ENCODE measurements at places on chromosomes 4 and X.

GRCh38 chrX:1781766-1782165 lies 166.9 kb downstream of the ASMT start:
- no peak for DNase-seq

DNA sequence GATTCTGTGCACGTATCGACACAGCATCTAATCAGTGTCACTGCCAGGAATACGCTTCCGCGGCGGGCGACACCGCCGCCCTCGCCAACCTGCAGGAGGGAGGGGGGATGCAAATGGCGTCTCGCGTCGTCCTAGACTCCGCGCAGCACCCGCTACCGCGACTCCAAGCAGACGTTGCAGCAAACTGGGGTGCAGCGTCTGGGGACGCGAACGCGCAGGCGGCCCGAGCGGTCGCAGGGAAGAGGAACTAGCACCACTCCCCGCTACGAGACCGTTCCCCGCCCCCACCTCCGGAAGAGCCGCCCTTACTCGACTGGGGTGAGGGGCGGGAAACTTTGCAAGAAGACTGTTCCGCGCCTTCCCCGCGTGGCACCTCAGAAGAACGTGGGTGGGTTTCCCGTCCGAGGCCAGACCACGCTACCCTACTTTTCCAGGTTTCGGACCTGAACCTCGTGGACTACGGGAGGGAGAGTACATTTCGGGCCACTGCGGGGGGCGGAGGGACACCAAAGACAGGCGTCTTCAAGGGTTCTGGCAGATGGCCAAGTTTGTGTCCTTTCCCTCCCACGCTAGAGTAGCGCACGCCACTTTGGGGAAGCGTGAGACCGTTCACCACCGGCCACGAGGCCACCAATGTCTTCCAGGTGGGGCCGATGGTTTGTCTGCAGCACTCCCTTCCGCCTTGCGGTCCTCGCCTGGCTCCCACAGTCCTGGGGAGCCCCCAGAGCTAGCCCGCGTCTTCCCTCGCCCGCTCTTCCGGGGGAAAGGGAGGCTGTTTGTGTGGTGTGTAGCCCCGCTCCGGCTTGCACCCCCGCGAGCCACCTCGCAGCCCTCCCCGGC lies 78.0 kb upstream of the BCOR start:
- DNase-seq: no peak

DNA sequence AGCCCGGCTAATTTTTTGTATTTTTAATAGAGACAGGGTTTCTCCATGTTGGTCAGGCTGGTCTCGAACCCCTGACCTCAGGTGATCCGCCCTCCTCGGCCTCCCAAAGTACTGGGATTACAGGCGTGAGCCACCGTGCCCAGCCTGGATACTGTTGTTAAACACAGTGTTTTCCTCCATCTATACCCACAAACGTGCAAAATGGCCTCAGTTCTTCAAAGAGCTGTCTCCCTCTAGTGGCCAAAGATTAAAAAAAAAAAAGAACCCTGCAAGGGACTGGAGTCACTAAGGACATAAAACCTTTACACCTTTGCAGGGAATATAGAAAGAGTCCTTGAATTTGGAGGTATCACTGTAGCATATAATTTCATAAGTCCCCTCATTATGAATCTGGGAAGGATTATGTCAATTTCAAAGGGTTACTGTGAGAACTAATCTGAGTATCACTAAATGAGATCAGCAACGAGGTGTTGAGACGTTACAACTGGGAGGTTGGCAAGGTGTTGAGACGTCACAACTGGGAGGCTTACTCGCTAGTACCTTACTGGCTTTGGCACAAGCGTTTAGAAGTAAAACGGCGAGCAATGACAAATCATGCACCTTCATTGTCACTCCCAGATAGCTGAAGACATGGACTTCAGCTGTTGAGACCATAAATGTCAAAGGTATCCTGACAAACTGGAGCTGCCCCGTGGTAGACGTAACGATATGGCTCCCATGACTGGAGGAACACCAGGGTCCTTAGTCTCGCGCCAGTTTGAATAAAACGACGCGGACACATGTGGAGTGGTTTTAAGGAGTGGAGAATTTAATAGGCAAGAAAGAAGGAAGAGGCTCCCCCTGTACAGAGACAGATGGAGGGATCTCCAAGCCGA lies 33.4 kb upstream of the ENPP6 start:
- DNase-seq: peak; percentile 16

GRCh38 chr4:8095956-8096689 lies 62.5 kb downstream of the ABLIM2 start:
- DNase-seq: no peak

GRCh38 chrX:145003443-145003842 lies 243.9 kb upstream of the SPANXN1 start:
- no peak for DNase-seq

- no peak for DNase-seq
Measured at GRCh38 chrX:104921584-104922205, 298.8 kb downstream of the TEX13A start.

GRCh38 chrX:130296743-130297142 lies 28.0 kb upstream of the ZNF280C start:
- DNase-seq: no peak

DNA sequence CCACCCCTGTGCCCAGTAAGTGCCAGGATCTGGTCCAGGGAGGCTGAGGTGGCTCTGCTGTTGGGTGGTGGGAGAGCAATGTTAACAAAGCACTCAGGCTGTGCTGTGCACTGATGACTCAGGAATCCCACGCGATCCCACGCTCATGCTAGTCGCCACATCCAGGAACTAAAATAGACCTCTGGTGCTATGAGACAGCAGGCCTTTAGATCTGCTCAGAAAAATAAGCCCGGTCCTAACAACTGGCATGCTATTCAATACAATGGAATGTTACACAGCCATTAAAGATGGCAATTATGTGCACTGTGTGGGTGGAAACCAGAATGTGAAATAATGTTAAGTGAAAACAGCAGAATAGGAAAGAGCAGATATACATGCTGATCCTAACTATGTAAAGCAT lies 26.0 kb downstream of the ARL13A start:
- no peak for DNase-seq

DNA sequence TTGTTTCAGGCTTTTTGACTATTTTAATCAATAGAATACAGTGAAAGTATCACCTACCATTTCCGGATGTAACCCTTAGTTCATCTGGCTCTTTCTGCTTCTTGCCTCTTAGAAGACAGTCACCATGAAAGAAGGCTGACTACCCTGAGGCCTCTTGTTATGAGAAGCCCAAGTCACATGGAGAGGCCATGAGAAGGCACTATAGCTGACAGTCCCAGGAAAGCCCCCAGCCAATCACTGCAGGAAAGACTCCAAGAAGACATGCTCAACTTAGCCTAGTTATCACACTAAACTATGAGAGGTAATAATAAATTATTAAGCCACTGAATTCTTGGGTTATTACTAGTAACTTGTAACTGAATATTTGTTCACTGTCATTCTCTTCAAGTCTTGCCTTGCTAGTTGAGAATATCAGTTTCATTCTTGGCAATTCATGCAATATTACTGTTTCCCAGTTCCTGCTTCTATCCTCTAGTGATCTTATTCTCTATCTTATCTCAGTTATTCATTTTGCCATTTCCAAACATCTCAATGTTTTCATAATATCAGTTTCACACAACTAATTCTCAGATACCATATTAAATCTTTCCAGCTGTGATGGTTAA lies 57.1 kb upstream of the GUCY1A1 start:
- no peak for DNase-seq

- no peak for DNase-seq
Measured at GRCh38 chrX:44785652-44786051, 58.2 kb upstream of the DUSP21 start.

DNA sequence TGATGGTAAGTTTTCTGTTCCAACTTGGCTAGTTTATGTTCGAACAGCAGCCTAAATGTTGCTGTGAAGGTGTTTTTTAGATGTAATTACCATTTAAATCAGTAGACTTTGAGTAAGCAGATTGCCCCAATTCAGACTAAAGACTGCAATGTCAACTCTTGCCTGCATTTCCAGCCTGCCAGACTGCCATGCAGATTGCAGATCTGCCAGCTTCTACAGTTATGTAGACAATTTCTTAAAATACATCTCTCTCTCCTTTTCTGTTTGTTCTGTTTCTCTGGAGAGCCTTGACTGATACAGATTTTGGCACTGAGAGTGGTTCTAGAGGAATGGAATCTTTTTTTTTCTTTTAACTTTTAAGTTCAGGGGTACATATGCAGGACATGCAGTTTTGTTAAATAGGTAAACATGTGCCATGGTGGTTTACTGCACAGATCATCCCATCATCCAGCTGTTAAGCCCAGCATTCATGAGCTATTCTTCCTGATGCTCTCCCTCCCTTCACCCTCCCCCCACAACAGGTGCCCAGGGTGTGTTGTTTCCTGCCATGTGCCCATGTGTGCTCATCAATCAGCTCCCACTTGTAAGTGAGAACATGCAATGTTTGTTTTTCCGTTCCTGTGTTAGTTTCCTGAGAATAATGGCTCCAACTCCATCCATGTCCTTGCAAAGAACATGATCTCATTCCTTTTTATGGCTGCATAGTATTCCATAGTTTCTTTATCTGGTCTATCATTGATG lies 227.8 kb downstream of the CPE start:
- no peak for DNase-seq

- no peak for DNase-seq
Measured at GRCh38 chr4:10977534-10977933, 293.0 kb upstream of the CLNK start.

DNA sequence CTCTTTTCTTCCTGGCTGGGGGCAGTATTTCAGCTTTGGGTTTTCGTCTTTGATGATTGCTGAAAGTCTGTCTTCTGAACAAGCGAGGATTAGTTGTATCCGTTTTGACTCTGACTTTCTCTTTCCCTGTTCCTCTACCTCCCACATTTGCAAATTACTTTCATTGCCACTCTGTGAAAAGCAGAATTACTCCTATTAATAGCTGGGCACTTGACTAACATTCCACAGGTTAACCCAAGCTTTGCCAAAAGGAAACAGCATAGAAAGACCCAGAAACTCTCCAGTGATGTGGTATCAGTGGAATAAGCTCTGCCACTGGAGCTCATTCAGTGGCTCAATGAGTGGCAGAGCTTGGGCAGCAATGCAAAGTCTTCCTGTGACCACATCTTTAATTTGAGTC lies 238.9 kb downstream of the PALLD start:
- DNase-seq: no peak

GRCh38 chr4:124121461-124121971 lies 591.0 kb downstream of the ANKRD50 start:
- DNase-seq: no peak

- peak; percentile 0 for DNase-seq
Measured at GRCh38 chrX:48278958-48279357, 23.8 kb downstream of the SSX1 start.

- DNase-seq: no peak
Measured at GRCh38 chr4:5280828-5281227, 229.5 kb downstream of the STK32B start.

GRCh38 chr4:182492423-182492822 lies 249.2 kb downstream of the TENM3 start:
- DNase-seq: no peak

DNA sequence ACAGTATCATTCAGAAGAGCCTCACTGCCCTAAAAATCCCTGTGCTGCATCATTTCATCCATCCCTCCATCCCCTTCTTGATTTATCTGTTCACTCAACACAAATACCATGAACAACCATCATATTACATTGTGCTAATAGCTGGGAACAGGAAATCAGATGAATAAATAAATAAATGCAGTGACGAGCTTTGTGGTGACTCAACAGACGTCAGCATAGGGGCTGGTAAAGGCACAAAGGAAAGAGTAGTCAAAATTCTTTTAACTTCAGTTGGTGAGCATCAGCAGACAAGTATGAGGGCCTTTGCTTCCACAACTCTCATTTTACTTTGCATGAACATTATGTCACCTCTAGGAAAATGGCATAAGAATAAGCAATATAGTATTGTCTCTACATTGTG lies 65.5 kb downstream of the EDNRA start:
- no peak for DNase-seq

DNA sequence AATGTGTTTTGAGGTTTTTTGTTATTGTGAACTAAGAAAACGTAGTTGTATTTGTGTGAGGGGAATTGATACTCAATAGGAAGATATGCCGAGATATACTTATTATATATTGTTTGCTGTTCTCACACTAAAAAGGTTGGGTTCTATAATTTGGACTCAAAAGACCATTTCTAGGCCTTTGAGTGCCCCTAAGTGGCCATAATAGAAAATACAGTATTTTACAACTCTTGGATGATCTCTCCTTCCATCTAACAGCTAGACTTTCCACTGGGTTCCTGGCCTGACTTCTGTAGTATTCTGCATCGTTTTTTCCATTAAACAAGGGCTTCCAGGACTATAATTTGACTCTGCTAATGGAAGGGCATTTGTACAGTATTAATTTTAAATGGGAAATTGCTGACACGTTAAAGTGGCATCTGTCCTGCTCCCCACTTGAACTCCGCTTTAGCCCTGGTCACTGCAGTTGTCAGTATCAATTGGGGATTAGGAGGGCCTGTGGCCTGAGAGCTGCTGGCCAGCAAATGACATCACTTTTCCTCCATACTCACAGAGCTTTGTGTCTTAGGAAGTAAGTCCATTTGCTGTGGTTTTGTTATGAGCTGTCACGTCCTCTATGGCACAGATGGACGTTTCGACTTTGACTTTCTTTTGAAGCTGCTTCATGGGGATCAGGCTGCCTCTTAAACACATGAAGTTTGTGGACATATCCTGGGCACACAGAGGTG lies 176.9 kb downstream of the SLIT2 start:
- no peak for DNase-seq

DNA sequence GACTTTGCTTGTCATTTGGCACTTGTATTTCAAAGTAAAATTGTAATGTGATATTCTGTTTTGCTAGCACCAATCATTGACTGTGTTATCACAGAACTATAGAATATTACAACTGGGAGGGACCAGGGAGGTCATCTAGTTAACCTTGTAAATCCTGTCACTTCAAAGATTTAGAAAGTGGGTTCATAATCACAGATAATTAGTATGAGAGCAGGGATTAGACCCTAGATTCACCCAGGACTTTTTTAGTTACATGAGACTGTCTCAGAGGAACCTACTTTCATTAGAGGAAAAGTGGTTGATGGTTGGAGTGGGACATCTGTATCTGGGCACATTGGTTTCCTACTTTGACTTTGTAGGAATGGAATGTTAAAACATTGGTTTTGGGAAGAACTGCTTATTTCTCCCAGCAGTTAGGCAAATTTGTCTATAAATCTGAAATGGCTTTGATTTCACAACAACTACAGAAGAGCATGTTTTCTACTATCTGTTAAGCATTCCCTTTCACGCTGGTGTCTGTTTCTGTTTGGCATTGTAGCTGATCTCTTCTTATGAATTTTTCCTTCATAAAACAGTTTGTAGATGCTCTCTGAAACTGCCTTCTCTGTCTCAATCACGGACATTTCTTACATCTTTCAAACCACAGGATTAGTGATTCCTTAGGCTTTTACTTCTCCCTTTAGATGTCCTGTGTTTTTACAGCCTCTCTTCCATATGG lies 144.1 kb downstream of the DIPK2B start:
- DNase-seq: no peak

DNA sequence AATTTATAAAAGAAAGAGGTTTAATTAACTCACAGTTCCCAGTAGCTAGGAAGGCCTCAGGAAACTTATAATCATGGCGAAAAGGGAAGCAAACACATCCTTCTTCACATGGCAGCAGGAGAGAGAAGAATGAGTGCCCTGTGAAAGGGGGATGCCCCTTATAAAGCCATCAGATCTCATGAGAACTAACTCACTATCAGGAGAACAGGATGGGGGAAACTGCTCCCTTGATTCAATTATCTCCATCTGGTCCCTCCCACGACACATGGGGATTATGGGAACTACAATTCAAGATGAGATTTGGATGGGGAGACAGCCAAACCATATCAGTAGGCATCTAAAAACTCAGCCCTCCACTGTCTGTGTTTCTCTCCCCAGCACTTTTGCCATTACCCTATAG lies 22.4 kb downstream of the ANK2 start:
- no peak for DNase-seq
